ENCODE measurements at places on chromosomes 3 and 15.

DNA sequence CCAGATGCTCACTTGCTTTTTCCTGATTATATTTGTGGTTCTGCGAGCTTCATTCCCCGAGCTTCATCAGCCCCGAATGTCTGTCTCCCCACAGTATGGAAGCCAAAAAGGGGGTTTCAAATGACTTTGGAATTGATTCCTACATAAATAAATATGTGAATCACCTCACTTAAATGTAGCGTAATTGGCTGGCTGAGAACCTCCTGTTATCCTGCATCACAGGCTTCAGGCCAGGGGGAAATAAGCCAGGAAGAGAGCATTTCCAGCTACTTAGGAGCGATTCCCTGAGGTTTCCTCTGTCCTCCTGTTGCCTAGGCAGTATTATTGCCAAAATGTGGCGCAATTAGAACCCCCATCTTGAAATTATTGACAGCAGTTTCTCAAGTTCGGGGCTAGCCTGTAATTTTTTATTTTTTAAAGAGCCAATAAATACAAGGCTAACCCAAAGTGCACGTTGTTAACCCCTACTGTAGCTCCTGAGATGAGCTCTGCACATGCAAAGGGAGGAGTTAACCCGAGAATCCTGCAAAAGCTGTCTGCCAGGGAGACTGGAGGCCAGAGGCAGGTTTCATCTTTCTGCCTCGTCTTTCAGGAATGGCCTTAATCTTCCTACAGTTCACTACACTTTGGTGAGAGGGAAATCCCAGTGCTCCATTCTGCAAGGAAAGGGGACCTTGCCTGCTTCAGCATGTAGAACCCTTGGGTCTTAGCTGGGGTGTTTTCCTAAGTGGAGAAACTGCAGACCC, 148.2 kb downstream of the ADAMTS9 start:
- DNase-seq, result no peak

DNA sequence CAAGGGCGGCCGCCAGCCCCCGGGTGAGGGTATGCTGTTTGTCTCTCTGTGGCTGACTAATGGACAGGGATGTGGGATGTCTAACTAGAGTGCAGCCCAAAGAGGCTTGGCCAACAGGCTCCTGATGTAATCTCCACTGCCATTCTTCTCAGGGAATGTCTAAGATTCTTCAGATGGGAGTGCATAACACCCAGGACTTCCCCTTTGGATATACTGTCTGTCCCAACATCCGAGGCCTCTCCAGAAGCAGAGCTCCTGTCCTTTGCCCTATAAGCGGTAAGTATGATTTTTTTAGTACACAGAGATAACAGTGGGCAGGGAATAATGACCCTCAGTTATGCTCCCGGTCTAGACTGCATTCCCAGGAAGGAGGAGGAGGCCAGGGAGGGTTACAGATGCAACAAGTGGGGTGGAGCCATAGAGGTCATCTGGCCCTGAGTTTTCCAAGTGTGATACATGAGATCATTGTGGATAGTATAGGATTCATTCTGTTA, 62.5 kb upstream of the SLCO2A1 start:
- no peak for DNase-seq

DNA sequence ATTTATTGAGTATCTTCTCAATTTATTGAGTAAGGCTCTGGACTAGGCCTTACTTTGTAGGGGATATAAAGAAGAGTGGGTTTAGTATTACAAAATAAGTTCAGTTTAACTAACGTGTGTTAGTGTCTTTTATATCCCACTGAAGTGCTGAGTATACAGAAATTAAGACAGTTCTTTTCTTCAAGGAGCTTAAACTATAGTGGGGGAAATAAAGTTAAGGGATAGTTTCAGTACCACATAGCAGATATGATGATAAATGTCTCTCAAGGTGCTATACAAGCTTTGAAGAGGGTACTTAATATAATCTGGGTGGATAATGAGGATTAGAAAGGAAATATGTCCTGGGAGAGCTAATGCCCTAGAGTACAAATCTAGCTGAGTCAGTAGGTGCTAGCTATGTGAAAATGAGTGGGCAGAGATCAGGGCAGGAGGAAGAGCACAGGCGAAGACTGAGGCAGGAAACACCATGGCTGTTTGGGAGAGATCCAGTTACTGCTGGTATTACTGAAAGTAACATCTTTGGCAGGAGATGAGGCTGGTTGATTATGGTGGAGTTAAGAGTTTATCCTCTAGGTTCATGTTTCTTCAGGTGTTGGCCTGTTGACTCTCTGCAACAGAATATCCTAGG, 46.0 kb downstream of the TEX9 start:
- no peak for DNase-seq

DNA sequence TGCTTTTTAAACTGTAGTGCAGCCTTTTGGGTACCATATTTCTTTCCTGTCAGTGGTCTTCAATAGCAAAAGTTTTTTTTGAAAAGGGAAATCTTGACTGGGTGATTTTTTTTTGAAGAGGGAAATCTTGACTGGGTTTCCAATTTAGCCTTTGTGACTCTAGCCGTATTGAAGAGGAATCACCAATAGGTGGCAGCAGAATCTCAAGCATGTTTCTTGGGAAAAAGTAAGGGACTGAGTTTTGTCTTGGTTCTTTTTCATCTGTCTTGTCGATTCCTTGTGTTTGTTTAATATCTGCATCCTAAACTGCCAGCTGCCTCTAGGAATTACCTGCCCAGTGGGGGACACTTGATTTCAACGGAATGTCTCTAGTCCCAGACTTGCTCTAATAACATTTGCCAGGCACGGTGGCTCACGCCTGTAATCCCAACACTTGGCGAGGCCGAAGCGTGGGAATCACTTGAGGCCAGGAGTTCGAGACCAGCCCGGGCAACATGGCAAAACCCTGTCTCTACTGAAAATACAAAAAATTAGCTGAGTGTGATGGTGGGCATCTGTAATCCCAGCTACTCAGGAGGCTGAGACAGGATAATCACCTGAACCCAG, 89.2 kb downstream of the RBPMS2 start:
- DNase-seq, result no peak

DNA sequence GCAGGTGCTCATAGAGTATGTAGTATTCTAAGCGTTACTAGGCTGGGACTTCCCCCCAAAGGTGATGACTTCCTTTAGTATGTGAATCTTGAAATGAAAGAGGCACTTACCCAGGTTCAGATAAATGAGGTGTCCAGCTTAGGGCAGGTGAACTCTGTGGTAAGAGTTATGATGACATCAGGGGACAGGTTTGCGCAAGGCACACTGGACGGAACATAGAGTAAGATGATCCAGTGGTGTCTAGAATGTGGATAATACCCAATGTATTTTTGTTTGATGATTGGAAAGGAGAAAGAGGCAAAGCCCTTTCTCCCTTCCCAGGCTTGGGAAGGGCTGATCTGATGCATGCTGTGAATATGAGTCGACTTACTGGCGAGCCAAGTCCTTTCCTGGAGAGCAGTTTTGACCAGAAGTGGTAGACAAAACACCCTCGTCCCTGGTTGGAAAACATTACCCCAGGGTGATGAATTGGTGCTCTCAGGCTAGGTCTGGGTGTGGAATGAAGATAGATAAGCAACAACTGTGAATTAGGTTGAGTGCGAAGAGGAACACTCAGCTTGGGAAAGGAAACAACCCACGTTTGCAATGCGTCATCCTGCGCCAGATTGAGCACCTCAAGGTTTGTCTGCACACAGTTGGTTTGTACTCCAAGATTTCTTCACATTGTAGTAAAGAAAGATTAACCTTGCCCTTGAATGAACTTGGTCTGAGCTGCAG, 124.2 kb downstream of the GHSR start:
- no peak for DNase-seq

- no peak for DNase-seq
These were observed 31.2 kb upstream of the ALDH1L1 start for GRCh38 chr3:126211569-126211968.

DNA sequence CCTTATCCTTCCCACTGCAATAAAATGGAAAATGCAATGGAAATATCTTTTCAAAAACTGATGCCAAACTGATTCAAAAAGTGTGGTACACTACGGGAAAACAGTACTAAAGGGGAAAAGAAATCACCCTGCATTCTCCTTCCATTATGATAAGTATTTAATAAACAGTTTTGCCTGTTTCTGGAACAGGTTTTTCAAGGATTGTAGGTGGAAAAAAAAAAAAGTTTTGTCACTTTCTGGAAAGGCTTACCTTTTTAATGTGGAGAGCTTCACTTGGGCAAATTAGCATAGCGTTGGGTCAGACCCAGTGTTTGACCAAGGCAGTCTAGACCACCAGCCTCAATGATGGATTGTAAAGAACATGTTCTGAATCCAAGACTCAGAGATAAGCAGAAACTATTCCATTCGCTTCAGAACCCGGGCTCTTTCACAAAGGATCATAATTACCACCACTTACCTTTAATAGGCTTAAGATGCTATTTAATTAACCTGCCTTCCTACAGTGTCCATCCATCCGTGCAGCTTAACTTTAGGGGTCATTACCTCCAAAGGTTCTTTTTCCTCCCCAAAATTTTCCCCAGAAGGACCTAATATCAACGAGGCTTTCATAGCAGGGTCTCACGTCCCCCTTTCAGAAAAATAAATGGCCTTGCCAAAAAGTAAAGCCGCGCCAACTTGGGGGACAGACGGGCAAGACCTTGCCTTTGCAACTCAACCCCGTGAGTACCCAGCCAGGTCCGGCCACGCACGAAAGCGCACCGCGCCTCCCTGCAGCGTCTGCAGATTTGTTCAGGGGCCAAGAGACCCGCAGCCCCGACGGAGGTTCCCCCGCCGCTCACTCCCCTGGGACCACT, 1.0 kb downstream of the DCBLD2 start:
- DNase-seq, result peak; percentile 0

DNA sequence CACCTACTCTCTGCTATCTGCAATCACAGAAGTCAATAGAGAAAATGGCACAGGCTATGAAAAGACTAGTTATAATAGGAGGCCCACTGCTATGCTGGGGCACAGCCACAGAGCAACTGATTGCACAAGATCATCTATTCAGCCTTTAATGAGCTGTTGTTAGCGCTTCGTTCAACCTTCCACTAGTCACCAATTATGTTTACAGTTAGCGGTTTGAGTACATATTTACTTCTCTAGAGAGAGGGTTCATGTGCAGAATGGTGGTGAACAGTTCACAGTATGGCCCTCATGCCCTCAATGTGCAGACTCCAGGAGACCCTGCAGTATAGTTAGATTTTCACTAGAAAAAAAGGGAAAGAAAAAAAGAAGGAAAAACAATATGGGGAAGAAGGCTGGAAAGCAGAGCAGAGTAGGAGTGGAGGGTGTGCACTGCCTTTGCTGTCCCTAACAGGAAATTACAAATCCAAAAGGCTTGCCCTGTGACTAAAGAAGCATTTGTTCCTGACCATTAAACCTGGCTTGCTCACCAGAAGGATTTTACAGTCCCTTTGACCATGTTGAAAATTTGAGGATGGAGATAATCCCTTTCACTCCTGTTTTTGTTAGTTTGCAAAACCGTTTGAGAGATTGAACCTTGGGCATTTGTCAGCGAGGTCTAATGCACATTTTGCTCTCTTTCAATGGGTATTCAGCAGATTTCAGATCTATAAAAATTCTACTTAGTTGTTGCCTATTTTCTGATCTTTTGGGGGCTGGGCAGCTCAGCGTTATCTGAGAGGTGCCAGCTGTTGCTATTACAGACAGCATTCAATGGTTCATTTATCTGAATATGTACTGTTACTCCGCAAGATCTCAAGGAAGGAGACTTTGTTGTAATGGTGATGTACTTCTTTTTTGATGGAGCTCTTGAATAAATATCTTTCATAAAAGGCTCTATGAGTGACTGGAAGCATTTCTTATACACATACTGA, 296.1 kb downstream of the LSAMP start:
- DNase-seq, result no peak

DNA sequence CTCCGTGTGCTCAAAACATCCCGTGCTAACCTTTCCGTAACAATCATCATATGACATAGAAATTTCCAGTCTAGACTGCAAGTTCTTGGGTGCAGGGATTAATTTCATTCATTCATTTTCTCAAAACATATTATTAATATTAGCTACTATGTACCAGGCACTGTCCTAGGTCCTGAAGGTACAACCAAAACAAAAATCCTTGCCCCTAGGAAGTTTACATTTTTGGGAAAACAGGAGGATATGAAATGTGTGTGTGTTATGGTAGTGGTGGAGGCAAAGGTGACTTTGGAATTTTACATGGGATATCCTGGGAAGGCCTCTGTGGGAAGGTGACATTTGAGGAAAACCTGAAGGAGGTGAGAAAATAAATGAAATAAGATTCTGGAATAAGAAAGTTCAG, 222.6 kb downstream of the LRRC3B start:
- no peak for DNase-seq

GRCh38 chr3:107674371-107674770, 151.6 kb downstream of the BBX start:
- no peak for DNase-seq

DNA sequence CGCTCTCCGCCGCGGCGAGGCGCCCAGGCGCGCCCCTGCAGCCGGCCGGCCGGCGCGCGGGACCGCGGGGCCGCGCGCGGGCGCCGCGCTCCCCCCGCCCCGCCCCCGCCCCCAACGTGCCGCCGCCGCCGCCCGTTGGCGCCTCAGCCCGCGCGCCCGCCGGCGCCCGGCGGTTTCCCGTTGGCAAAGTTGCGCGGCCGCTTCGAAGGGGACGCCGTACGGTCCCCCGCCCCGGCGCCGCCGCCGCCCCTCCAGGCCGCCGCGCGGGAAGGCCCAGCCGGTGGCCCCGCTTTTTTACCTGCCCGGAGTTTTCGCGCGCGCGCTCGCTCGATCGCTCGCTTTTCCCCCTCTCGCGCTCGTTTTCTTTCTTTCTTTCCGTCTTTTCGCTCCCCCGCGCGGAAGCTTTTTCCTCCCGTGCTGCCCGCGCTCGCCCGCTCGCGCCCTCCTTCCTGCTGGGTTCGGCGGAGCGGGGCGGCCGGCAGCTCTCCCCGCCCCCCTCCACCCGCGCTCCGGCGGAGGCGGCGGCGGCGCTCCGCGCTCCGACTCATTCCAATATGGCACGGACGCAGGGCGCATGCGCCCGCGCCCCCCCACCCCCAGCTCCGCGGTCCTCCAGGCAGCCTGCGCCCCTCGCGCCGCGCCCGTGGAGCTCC, at the start of gene SFMBT1:
Gene SFMBT1, minus strand, starts transcription at position 556 of the 653 bp plus-strand sequence. CDS start 76,945 bp downstream, outside the sequence.
- DNase-seq, result peak; percentile 53

DNA sequence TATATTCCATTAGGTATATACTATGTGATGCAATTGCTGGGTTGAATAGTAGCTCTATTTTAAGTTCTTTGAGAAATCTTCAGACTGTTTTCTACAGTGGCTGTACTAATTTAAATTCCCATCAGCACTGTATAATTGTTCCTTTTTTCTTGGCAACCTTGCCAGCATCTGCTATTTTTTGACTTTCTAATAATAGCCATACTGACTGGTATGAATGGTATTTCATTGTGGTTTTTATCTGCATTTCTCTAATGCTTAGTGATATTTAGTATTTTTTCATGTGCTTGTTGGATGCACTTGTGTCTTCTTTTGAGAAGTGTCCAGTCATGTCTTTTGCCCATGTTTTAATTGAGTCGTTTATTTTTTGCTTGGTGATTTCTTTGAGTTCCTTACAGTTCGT, 145.1 kb upstream of the PLSCR5 start:
- DNase-seq, result no peak

DNA sequence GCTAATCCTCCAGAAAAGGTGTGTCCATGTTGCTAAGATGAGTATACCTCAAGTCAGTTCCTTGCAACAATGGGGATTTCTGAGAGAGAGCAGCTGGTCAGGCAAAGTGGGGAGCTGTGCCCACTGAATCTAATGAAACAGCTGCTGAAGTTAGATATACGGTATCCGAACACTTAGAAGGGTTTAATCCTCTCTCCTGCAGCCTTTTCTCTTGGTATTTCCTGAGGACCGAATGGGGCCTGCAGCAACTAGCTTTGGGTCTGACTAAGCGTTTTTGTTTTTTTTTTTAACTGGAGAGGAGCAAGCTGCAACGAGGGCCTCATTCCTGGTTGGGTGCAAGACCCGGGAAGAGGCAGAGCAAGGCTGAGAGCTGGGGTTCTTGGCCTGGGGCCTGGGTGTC, 37.6 kb upstream of the BNC1 start:
- no peak for DNase-seq
